ENCODE measurements at places on chromosomes 7 and 10.

DNA sequence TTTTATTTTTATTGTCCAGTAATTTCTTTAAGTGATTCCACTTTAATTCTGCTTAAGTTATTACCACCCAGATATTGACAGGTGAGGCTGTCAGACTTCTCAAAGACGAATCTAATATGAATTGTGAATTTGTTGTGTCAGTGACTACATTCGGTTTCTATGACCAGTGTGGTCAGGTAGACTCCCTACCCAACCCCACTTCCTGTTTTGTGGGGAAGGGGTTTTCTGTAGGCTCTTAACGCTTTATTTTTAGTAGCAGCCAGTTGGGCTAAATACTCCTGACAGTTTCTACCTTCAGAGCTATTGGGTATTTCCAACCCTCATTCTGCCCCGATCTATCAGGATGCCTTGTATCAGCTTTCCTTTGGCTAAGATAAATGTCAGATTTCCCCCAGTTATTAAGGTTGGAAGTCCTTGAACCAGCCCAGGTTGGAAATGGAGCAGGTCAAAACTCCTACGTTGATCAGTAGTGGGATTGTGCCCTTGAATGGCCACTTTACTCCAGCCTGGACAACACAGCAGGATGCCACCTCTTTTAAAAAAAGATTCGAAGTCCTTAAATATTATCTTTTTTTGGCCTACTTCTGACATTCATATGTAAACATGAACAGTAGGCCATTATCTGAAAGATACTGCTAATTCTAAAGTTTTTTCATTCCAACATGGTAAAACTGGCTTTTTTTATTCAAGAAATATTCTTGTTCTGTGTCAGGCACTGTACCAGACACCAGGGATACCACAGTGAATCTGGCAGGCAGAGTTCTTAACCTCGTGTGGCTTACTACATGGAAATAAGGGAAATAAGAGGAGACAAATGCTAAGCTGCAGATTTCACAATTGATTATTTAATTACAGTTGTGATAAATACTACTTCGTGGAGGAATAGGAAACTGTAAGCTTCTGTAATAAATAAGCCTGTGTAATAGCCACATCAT lies 133.3 kb upstream of the SAMD8 start:
- DNase-seq, result no peak

GRCh38 chr10:86310291-86310690 lies 56.3 kb downstream of the GRID1 start:
- no peak for DNase-seq

GRCh38 chr7:29084832-29085231 lies 61.5 kb downstream of the CPVL start:
- no peak for DNase-seq

GRCh38 chr10:128008521-128009250 lies 101.8 kb downstream of the PTPRE start:
- no peak for DNase-seq

GRCh38 chr7:40519009-40519408 lies 384.2 kb downstream of the SUGCT start:
- no peak for DNase-seq

GRCh38 chr10:110225441-110225755 lies 18.0 kb downstream of the MXI1 start:
- DNase-seq, result no peak

DNA sequence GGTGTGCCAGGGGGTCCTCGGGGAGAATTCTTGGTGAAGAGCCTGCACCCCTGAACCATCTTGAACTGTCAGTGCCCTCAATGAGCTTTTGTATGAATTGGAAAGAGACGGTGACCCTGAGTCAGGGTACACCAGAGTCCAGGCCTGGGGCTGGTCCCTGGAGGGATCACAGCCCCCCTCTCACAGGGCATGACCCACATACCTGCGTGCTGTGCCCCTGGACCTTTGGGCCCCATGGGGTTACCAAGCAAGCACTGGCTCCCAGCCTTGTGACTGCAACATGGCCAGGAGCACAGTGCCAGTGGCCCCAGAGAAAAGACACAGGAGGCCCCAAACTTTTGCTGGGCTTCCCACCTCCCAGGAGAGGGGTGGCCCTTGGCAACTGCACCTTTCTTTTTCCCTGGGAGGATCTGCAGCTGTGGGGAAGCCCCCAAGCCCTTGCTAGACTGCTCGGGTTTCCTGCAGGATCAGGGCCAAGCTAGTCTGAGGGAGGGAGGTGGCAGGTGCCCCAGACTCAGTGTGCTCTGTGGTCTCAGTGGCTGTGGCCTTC lies 153.5 kb downstream of the ZNF248 start:
- no peak for DNase-seq

DNA sequence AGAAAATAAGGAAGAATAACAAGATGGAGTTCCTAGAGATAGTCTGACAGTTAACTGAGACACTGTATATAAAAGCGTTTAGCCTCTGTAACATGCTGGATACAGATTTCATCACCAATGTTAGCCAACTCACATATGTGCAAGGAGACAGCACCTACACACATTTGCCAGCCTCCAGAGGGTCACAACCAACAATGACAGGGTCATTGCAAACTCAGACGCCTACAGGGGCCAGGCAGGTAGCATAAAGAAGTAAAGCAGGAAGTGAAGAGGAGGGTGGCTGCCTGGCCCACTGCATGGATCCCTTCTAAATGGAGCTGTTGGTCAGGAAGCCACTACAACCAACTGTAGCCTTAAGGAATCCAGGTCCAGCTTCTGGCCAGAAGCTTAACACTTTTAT lies 50.4 kb downstream of the NRAP start:
- no peak for DNase-seq

GRCh38 chr10:91034494-91035159 lies 113.7 kb upstream of the ANKRD1 start:
- no peak for DNase-seq

- DNase-seq, result no peak
Measured at GRCh38 chr7:104966022-104966421, 48.0 kb upstream of the KMT2E start.

DNA sequence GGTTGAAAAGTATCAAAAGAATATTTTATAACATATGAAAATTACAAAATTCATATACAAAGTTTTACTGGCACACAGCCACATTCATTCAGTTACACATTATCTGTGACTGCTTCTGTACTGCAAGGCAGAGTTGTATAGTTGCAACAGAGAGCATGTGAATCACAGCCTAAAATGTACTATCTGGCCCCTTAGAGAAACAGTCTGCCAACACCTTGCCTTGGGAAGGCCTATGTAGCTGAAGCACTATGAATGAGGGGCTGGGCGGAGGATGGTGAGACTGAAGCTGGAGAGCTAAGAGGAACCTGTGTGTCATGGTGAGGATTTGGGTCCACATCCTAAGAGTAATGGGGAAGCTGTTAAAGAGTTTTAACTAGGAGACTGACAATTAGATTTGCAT lies 35.7 kb downstream of the PDZD8 start:
- DNase-seq, result no peak

DNA sequence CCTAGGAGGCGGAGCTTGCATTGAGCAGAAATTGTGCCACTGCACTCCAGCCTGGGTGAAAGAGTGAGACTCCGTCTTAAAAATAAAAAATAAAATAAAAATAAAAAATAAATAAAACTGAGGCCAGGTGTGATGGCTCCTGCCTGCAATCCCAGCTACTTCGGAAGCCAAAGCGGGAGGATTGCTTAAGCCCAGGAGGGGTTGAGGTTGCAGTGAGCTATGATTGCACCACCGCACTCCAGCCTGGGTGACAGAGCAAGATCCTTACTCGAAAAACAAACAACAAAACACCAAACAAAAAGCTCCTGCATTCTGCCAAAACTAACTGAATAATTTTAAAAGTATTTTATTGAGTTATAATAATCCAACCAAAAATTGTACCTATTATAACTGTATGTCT lies 36.2 kb downstream of the AGAP4 start:
- no peak for DNase-seq

DNA sequence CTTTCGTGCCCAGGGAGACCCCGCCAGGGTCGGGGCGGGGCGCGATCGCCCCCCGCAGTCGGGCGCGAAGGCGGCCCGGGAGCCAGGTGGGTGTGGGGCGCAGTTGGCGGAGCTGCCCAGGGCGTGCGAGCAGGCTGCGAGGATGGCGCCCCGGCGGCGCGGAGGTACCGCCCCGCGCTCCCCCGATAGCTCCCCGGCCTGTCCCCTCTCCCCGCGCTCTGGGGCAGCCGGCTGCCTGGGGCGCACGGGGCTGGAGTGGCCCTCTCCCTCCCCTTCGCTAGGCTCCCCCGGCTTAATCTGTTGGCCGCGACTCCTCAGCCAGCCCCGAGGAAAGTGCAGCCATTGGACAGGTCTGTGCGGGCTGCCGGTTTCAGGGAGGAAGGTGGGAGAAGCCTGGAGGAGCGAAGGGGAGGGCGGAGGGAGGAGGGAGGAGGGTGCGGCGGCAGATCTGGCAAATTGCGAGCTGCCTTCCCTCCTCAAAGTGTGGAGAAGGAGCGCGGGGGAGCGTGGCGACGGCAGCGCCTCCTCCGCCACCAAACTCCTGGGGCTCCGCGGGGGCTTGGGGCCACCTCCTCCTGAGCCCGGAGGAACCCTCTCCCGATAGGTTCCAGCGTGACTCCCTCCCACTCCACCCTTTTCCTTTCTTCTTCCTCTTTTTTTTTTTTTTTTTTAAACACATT lies 361 bp upstream of the PLXDC2 start:
- peak; percentile 91 for DNase-seq

DNA sequence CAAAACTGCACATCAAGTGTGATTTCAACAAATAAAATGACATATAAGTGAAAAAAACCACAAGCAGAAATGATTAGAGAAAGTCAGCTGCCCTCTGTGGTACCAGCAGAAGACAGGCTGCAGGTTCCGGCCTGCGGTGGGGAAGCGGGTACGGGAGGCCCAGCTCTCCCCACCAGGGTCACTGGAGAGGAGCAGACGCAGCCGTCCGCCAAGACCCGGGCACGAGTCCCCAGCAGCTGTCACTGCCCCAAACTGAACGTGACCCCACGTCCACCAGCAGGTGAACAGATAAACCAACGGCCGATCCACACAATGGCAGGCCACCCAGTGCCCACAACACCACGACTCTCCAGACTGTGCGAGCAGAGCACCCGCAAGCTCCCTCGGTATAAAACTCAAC lies 16.1 kb upstream of the MICALL2 start:
- no peak for DNase-seq

GRCh38 chr10:60827791-60828488 lies 49.7 kb downstream of the CDK1 start:
- peak; percentile 89 for DNase-seq

GRCh38 chr10:93072713-93073538 lies 767 bp upstream of the CYP26A1 start:
- DNase-seq, result no peak

DNA sequence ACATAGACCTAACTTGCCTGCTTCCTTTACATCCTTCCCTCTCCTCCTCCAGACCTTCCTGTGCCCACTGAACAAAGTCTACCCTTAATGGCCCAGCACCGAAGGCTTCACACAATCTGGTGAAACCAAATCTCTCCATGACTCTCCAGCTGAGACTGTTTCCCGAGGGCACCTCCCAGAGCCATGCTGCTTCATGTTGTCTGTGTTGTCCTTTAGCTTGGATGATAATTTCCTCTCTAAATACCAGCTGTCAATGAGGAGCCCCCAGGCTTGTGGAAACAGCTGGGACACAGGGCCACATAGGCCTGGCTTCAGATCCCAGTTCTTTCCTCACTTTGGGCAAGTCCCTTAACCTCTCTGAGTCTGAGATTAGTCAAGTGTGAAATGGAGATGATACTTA lies 54.3 kb downstream of the DLD start:
- no peak for DNase-seq

DNA sequence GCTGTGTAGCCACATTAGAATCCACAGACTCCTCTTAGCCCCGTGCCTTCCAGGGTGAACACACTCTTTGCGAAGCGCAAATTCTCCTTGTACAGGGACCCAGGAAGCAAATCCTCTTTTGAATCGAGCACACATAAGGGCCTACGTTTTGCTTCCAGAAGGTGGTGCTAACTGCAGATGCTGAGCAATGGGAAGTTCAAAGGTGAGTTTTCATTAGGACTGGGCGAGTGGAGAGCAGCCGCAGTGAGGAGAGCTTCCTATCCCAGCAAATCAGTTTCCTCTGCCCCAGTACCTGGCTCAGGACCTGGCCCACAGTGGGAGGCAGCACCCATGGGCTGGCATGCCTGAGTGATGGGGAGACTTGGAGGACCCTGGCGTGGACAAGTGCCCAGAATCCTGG lies 23.5 kb upstream of the GPR26 start:
- DNase-seq, result no peak

DNA sequence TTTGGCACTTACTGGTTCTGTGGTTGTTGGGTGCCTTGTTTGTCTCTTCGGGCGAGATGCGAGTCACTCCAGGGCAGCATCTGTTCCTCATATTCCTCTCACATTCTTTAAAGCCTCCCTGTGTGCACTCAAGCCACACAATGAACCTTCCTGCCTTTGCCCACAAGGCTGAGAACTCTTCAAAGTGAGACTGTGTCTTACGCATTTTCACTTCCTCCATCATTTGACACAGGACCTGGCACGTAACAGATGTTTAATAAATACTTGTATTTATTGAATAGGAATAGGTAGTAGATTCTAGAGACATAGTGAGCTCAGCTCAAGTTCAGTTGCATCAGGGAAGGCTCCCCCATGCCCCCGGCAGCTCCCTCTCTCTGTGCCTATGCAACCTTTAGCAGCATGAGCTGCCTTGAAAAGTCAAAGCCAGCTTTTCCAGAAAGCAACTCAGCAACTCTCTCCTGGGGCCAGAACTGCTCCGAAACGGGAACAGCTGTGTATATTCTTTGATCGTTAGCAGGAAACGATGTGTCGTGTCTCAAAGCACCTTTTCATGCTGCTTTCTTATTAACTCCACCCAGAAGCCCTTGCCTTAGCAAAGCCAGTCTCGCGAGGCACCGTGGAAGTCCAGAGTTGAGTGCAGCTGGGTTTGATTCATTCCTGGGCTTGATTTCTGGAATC lies 97.5 kb downstream of the PFKFB3 start:
- DNase-seq, result peak; percentile 46

- DNase-seq, result peak; percentile 80
Measured at GRCh38 chr7:155291045-155291530, 6.6 kb upstream of the INSIG1 start.

- no peak for DNase-seq
Measured at GRCh38 chr7:155874010-155874409, 61.7 kb upstream of the SHH start.

DNA sequence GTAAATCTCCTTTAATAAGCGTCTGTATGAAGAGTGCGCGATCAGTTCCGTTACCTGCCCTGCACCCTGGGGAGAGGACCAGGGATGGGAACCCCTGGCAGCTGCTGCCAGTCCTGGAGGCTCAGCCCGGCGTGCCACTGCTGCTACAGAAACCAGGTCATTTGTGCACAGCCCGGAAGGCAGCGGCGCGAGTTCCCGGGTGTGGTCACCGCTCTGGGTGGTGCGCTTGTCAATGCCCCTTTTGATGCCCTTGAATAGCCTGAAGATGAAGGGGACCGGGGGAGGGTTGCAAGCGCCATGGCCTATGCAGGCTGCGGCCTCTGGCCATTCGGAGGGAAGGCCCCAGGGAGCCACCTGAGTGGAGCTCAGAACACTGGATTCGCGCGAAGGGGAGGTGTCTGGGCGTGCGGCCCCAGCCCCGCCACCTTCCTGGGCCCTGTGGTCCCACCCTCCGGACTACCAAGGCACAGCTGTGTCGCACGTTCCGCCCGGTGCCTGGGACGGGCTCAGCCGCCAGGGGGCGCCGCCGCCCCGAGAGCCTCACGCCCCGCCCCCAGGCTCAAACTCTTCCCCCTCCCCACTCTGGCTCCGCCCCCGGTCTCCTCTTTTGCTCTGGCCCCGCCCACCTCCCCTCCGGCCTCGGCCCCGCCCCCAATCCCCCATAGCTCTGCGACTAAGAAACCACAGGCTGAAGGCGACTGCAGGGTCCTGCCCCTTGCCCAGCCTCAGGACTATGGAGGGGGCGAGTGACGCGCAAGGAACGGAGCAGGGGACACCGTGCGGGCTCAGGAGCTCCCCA lies 16.5 kb downstream of the AP5Z1 start:
- peak; percentile 42 for DNase-seq

- no peak for DNase-seq
Measured at GRCh38 chr10:51707392-51707791, 8.0 kb upstream of the CSTF2T start.
